PC-3 (cell line): ENCODE measurements at places on chromosomes 5 and 9.

- no peak for DNase-seq
These were observed 9.5 kb downstream of the ARRDC3 start for GRCh38 chr5:91373600-91373999.

DNA sequence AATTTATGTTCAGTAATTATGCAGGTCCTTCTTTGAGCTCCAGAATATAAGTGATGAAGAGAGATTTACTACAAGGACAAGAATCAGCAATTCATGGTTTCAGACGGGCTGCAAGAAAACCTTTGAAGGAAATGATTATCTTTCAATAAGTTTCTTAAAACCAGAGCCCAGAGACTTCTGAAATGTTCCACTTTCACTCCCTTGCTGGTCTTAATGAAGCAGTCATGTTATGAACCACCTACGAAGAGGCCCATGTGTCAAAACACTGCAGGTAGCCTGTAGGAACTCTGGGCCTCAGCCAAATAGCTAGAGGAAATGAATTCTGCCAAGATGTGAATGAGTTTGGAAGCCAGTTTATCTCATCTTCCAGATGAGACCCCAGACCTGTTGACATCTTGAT, 505.9 kb upstream of the MEF2C start:
- no peak for DNase-seq

DNA sequence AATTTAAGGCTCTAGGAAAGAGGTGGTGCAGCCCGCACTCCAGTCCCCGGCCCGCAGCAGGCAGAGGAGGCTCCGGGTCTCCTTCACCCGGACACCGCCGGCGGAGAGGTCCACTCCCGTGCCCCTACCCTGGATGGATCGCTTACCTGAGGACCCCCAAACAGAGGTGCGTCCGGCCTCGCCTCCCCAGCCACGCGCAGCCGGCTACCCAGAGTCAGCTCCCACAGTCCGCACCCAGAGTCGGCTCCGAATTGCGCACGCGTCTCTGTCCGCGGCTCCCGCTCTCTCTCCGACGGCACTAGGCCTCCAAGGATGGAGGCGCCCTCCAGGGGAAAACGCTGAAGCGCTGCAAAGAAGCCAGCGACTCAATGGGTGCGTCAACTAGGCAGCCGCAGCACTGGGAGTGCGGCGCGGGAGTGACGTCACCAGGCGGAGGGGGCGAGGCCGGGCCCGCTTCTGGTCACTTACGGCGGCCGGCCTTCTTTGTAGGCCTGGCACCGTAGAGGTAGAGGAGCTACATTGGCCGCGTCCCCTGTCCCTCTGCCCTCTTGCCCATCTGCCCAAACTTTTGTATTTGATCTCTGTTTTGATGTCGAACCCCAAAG, at the start of gene ELP1:
Gene ELP1, minus strand, starts transcription at position 407 of the 605 bp plus-strand sequence. CDS start 2,978 bp downstream, outside the sequence.
- peak; percentile 89 for DNase-seq

GRCh38 chr9:75615284-75615683, 275.2 kb upstream of the PCSK5 start:
- DNase-seq: no peak
